ENCODE measurements at places on chromosomes 1 and 21.

- DNase-seq: no peak
These were observed 1.8 kb upstream of the KIF1B start for GRCh38 chr1:10208537-10208936.

- no peak for DNase-seq
These were observed 53.6 kb downstream of the FOXO6 start for GRCh38 chr1:41414716-41415306.

- DNase-seq: no peak
These were observed 44.4 kb downstream of the RAP1GAP start for GRCh38 chr1:21624571-21625389.

DNA sequence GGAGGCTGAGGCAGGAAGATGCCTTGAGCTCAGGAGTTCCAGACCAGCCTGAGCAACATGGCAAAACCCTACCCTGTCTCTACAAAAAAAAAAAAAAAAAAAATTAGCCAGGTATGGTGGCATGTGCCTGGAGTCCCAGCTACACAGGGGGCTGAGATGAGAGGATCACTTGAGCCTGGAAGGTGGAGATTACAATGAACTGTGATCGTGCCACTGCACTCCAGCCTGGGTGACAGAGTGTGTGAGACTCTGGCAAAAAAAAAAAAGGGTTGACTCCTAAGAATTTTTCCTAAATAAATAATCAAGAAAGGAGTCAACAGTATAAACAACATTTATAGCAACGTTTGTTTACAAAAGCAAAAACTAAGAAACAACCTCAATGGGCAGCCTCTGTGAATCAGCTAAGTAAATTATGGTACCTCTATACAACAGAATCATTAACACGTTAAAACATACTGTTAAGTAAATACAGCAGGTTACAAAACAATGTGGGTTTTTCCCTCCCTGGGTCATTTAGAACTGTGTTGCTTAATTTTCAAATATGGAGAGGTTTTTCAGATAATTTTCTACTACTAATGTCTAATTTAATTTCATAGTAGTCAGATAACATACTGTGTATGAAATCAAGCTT is 56.8 kb downstream of the SLC30A10 start:
- DNase-seq: no peak

DNA sequence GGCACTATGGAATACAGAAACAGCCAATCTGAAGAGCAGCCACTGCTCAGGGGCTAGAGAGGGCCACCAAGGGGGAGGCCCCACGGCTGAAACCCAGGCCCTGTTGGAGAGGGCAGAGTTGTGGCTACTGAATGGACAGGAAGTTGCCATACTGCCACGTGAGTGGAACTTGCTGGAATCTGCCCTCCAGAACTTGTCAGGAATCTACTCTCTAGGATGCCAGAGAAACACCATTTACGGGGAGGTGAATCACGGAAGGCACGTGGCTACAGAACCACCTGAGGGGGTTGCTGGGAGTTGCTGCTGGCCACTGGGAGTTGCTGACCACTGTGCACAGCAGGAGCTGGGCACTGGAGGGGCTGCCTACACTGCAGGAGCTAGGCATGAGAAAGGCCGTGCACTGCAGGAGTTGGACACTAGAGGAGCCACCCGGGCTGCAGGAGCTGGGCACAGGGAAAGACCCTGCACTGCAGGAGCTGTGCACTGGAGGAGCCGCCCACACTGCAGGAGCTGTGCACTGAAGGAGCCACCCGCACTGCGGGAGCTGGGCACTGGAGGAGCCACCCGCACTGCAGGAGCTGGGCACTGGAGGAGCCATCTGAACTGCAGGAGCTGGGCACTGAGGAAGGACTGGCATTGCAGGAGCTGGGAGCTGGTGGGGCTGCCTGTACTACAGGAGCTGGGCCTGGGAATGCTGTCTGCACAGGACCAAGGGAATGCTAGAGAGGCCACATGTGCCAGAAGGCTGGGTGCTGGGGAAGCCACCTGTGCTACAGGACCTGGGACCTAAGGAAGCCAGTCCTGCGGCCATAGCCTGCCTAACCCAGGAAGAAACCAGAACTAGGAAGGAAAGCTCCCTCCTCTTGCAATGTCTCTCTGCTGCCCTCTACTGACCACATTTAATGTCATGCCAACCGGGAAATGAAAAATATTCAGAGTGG is 343.4 kb downstream of the MATN1 start:
- peak; percentile 44 for DNase-seq

DNA sequence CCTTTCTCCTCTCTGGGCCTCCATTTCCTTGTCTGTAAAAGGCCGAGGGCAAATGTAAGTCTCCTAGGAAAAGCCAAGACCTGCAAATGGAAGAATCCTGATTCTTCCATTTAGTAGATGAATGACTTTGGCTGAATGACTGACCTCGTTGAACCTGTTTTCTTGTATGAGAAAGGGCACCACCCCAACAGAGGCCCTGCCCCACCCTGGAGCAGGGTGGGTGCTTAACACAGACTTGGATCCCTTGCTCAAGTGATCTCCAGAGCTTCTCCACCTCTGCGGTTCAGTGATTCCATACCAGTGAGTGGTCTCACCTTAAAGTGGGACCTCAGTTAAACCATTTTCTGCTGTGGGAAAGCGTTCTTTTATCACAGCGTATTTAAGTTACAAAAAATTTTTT is 39.0 kb upstream of the GUCA2B start:
- DNase-seq: no peak

DNA sequence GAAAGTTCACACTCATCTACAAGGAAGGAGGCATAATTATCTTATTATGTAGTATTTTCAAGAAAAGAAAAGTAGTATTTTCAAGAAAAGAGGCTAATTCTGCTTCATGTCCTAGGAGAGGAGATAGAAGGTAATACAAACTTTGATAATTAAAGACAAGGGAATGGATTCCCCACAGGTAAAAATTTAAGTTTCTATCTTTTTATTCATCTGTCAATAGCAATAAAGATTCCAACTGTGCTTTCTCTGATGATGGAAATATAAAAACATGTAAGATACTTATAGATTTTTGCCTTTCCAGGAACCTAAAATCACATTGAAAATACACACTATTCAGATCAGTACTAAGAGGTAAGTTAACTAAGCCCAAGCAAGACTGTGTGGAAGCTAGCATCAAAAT is at the start of gene OR2M2:
TSS of gene OR2M2 (plus strand) at position 301 of the 400 bp plus-strand sequence. CDS start 5,165 bp downstream, outside the sequence.
- DNase-seq: no peak

- no peak for DNase-seq
These were observed 18.4 kb upstream of the JAK1 start for GRCh38 chr1:64984737-64985136.

DNA sequence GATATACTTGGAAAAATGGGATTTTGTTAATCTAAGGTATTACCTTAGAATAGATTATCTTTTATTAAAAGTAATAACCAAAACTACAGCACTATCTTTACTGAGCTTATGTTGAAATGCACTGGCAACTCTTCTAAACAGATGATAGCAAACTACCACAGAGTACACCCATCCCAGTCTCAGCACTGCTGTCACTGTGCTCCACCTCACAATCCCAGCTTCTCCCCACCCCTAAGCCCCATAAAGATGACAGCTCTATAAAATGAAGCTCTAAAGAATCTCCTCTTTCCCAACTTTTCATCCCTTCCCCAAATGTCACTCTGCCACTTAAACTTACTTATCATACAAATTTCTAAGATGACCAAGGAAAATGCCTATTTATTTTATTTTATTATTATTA is 6.4 kb downstream of the DSTYK start:
- DNase-seq: no peak

GRCh38 chr1:247465796-247466195 is 7.9 kb upstream of the OR2B11 start:
- DNase-seq: peak; percentile 11

DNA sequence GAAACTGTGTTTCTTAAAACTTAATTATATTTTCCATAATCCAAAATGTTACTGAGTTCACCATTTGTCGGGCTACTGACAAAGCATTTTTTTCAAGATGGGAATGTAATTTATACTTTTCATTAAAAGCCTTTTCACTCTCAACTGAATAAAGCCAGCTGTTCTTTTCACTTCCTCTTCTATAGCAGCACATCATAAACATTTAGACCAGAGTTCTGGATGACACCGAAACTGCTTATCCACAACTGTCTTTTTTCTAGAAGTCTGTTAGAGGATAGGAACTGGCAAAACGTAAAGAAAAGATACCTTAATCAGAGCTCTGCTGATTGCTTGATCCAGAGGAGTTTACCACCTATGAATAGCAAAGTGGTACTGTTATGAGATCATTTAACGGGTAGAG is 594.7 kb downstream of the ADGRL2 start:
- no peak for DNase-seq

DNA sequence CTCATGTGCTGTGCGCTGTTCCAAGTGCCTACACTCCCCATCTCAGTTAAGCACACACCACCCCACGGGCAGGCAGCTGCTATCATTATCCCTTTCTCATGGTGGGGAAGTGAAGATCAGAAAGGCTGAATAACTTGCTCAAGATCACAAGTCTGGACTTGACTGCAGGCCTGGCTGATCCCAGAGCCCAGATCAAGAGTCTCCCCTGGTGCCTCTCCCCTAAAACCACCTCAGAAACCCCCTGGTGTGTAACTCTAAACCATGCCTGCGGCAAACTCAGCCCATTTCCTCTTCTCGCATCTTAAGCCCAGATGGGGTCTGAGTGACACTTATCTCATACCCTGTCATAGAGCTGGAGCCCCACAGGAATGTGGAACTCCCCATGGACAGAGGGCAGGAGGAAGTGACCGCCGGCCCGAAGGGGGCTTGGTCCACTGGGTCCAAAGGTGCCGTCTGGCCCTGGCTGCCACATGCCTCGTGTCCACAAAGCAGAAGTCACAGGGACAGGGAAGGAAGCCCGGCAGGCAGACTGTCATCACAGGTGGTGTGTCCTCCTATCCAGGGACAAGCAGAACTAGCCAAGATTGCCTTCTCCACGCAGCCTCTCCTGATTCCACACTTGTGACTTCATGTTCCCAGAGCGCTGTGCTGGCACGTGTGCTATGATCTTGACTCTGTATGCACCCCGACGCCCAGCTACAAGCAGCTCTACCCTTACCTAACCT is 92.1 kb downstream of the SYF2 start:
- no peak for DNase-seq

DNA sequence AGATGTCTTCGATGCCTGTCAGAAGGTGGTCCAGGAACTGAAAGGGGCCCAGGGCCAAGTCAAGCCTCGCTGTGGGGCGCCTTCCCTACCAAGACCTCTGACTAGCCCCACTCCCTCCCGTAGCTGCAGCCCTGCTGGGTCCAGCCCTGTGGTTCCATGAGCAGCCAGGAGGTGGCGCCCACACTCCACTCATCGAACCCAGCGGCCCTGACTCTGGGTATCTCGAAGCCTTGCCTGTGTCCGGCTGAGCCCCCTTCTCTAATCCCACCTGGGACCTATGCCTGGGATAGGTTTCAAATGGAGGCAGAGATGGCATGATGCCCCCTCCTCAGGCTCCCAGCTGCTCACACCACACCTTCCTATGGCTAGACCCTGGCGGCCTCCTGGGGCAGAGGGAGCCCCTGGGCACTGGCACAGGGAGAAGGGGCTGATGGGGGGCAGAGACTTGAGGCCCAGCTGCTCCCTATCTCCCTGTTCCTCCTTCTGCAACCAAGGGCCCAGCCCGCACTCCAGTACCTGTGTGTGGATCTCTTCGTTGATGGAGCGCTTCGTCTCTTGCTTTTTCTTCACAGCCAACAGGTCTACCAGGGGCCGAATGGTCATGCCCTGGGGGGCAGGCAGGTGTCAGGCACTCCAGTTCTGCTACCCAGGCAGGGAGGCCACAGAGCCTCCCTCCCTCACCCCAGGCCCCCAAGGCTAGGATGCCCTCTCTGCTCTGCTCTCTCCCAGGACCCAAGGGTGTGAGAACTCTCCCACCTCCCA is 52.0 kb downstream of the SLC9A1 start:
- peak; percentile 31 for DNase-seq

DNA sequence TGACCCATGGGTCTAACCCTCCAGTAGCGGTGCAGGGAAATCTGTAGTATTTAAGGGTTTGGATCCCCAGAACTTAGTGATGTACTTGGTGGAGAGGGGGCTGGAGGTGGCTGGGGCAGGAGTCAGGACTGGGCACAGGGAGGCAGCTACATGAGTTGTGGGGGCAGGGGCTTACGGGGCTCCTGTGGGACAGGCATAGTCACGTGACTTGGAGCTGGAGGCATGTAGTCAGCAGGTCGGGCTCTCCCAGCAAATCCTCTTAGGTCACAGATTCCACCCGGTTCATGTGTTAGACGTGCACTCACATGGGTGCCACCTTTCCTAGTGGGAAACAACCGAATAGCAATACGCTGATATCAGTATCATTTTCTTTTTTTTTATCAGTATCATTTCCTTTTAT is 112.1 kb downstream of the PCP4 start:
- no peak for DNase-seq

GRCh38 chr1:59384443-59384842 is 87.5 kb downstream of the FGGY start:
- DNase-seq: no peak

GRCh38 chr1:110696818-110697217 is 22.1 kb upstream of the KCNA3 start:
- DNase-seq: no peak

DNA sequence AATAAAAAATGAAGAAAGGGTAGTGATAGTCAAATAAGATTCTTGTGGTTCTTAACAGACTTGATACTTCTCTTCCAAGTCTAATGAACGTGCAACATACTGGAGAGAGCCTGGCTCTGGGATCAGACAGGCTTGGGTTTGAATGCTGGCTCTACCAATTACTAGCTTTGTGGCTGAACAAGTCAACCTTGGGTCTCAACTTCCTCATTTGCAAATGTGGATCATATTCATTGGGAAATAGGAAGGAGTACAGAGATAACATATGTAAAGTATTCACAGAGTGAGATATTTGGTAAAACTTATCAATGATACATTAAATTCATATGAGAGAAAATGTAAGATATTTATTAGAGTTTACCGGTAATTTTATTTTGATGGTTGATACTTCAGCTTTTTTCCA is 2.0 kb downstream of the EDEM3 start:
- DNase-seq: no peak

DNA sequence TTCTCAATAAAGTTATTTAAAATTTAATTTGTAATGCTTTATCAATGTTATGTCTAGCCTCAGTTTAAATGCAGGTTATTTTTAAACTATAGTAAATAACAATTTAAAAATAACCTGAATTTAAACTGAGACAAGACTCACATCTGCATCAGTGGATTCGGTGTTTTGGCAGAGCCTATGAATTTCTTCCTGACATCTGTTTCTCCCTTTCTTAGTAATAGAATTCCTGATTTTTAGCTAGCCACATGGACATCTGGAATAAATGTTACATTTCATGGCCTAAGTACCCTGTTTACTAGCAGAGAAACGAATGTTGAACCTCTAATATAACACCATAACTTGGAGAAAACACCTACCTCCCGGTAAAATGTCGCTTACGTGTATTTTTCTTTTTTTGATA is 1141.6 kb upstream of the ADGRL2 start:
- no peak for DNase-seq

DNA sequence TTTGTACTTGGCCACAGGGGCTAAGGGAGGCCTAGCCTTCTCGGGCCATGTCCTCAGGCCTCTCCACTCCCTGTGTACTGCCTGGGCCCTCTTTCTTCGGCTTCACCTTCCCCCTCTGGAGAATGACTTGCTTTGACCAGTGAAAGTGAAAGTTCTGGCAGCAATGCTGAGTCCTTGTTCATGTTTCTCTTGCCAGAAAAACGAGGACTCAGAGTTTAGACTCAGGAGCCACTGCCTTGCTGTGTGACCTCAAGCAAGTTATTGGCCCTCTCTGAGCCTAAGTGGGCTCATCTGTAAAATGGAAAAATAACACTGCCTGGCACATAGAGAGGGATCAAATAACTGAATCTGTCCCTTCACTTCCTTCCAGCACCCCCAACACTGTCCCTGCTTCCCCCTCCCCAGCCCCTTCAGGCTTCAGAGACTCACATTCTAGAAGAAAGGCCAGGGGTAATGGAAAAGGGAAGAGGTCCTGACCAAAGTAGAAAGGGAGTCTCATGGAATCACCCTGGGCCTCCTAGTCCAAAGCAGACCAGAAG is 1.5 kb downstream of the C1QA start:
- no peak for DNase-seq

- DNase-seq: peak; percentile 52
These were observed 480.6 kb downstream of the CAMTA1 start for GRCh38 chr1:7265771-7266371.

Measured in amniotic epithelial cell (primary cell).